Right renal cortex interstitium (tissue), 3 donors: ENCODE measurements at places on chromosomes 11 and 22. TPM values are rescaled to one million over a fixed set of nuclear protein-coding genes. Genes with fewer than 3 reads are reported as not detected.

- no peak for DNase-seq
Observed at GRCh38 chr11:61916737-61917333, 531 bp downstream of the RAB3IL1 start.

BANF1 gene
- polyA plus RNA-seq, result 263 TPM

DNA sequence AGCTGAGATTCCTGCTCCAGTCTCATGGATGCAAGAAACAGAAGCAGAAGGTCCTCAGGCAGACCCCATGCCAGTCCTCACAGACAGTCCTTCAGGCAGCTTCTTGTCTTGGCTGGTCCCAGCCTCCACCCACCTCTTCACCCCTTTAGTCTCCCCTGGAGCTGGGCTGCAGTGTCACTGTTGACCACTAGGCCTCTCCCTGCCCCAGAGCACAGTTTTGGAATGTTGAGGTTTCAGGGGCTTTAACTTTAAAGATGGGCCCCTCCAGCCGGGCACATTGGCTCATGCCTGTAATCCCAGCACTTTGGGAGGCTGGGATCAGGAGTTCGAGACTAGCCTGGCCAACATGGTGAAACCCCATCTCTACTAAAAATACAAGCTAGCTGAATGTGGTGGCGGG, 39.5 kb upstream of the GCAT start:
- no peak for DNase-seq

GRCh38 chr22:23824476-23825245, 14.1 kb downstream of the DERL3 start:
- DNase-seq, result no peak

ACAD8 gene
- 39.5 TPM for polyA plus RNA-seq

- no peak for DNase-seq
Observed at GRCh38 chr11:27487706-27488105, 15.1 kb upstream of the LGR4 start.

DNA sequence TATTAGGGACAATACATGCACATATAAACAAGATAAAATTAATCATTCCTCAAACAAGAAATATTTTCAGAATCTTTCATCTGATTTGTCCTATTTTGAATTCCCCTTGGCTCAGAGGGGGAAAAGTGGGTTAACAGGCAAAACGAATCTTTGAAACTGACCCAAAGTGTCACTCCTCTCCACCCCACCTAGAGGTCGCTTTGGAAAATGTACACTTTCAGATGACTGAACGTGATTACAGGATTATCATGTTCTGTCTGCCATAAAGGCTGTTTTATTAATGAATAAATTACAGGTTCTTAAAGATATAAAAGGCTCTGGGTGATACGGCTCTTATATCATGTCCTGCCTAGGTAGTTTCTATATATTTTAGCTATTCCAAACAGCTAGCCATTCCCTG, 1735.0 kb downstream of the LRRC4C start:
- no peak for DNase-seq

GRCh38 chr22:49683032-49683431, 144.6 kb downstream of the BRD1 start:
- no peak for DNase-seq

APOL1 gene
- polyA plus RNA-seq, result 12.3 TPM

GRCh38 chr22:29530716-29531115, 22.8 kb downstream of the THOC5 start:
- DNase-seq, result no peak

DERL3 gene
- 3.8 TPM for polyA plus RNA-seq

GRCh38 chr22:24989135-24989534, 36.6 kb downstream of the KIAA1671 start:
- no peak for DNase-seq

DNA sequence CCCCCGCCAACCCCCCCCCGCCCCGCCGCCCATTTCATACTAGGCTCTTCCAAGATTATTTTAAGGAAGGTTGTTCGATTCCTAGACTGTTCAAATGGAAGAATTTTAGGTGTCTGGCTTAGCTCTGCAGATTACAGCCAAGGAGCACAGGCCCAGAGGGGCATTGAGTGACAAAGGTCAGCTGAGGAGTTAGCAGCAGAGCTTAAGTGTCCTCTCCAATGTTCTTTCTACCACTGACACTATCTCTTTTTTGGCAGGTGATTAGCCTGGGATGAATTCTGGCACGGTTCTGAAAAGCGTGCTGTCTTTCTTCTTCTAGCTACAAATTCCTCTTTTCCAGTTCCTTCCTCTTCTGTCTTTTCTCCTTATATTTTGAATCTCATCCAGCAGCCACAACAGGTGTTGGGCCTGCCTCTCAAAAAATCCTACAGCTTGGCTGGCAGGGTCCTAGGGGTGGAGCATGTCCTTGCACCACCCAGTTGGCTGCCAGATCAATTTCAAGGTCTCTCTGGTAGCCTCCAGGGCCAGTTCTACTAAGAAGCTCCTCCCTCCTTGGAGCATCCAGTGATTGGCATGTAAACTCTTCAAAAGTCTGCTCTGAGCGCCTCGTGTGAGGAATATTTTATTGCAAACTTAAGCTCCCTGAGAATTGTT, 23.0 kb downstream of the KCNE3 start:
- DNase-seq, result no peak

AMBRA1 gene
- polyA plus RNA-seq, result 25.3 TPM

GRCh38 chr11:67732045-67732787, 57.8 kb upstream of the ALDH3B2 start:
- DNase-seq, result no peak

GRCh38 chr11:130315354-130315970, 745 bp upstream of the ZBTB44 start:
- no peak for DNase-seq

DNA sequence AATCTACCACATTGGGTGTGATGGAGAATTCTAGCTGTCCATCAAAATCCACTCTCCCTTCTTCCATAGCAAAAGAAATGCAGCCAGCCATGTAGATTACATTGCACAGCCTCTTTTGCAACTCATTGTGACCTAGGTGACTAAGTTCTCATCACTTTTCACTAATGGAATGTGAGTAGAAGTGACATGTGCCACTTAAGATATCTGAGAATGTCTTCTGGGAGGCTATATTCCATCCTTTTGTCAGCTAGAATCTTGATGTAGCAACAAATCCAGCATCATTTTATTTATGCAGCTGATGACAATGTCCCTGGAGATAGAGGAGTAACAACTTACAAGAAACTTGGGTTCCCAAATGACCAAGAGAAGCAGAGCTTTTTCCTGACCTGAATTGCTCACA, 61.5 kb upstream of the API5 start:
- DNase-seq, result no peak

TRIM22 gene
- 7.0 TPM for polyA plus RNA-seq

- DNase-seq, result no peak
Observed at GRCh38 chr22:49307870-49308269, 519.8 kb downstream of the BRD1 start.

DNA sequence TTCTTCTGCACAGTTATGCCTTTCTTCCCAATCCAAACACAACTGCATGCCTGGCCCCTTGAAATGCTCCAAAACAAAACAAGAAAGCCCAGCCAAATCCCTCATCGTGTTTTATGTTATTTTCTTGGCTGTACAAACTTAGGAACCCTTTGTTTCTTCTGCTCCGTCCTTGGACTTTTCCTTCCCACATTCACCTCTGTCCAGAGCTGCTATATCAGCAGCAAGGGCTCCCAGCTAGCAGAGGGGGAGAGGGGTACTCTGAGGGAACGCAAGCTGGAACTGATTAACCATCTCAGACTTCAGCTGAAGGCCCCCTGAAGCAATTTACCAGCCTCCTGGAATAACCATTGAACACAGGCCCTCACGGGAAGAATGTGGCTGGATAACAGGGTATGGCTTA, 214.7 kb downstream of the TENM4 start:
- DNase-seq, result no peak

GRCh38 chr22:45131749-45132148, 32.0 kb upstream of the NUP50 start:
- no peak for DNase-seq

GRCh38 chr22:44668886-44669521, 33.0 kb upstream of the PRR5 start:
- no peak for DNase-seq

GRCh38 chr11:90784241-90784814, 561.5 kb upstream of the CHORDC1 start:
- no peak for DNase-seq

HOATZ gene
- polyA plus RNA-seq, result 0.13 TPM

- no peak for DNase-seq
Observed at GRCh38 chr22:16608931-16609330, 16.3 kb upstream of the CCT8L2 start.

DNA sequence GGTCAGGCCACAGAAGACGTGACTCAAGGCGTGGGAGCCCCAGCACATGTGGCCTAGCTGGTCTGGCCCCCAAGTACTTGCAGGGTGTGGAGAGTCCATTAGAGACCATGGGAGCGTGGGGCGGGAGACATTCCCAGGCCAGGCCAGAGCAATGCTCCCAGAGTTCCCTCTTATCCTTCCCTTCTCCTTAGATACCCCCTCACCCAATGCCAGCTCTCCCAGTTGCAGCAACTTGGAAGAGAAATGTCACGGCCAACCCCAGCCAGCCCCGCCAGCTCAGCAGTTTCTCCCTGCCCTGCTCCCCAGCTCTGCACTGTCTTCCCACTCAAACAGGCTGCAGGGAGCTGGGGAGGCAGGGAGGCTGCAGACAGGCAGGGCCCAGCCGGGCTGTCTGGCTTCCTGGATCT, 65.4 kb upstream of the TSPAN18 start:
- DNase-seq, result no peak

DNA sequence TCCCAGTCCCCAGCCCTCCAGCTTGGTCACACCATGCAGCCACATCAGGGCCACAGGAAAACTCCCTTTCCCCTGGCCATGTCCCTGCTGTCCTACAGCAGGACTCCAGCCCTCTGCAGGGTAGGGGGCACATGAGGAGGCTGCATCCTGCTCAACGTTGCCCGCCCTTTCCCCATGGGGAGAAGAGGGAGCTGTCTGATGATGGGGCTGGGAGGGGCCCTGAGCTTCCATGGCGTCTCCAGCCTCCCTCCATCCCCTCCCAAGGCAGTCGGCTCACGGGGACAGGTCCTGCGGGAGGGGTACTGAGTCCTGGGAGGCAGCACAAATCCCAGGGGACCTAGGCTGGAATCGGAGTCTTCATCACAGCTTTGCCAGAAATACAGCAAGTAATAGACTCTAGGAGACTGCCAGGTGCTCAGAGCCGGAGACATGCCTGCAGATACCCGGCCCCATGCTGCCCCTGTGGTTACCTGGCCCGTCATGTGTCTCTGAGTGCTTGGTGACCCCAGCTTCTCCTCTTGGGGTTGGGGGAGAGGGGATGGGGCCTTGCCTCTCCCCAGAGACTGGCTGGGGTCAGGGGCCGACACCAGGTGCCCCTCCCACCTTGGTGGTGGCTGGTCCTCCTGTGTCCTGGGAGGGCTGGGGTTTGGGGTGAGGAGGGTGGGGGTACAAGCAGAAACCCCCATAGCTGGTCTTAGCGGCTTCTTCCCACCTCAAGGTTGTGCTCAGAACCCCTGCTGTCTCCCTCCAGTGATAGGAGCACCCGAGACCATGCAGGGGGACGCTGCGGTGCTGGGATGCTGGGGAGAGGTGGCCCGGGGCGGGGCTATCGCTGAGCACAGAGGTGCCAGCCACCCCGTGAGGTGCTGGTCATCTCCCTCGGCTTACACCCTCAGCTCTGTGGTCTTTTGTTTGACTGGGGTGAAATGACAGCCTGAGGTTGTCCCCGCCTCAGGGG, 2.3 kb downstream of the MRGPRE start:
- DNase-seq, result no peak

DNA sequence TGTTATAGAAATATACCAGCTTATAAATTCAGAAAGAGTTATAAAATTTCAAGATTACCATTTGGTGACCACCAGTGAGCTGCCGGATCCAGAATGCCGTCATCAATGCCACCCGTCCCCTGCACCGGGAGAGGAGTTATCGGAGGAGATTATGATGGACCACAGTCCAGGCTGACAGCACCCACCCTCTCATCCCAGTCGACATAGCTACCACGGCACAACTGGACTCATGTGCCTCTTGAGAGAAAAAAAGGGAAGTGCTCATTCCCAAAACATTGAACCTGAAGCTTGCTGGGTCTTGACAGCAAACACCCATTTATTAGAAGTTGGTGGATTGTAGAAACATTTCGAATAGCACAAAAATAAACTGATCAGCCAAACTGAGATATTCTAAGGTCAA, 1331.5 kb downstream of the TBC1D22A start:
- no peak for DNase-seq

DNA sequence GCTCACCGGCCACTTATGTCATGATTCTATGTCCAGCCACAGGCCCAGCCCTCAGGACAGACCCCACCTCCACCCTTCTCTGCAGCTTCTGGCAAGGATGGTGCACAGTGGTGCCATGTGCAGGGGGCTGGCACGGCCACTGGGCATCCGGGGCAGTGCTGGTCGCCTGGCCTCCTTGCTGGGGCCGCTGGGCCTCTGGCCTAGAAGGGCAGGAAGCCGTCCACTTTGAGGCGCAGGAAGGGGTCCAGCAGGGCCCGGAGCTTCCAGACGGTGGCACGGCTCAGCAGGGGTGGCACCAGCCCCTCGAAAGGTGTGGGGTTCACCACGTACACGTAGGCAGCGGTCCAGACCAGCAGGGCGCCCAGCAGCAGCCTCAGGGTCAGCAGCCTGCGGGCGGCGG, 2.4 kb downstream of the CCDC188 start:
- no peak for DNase-seq

DNA sequence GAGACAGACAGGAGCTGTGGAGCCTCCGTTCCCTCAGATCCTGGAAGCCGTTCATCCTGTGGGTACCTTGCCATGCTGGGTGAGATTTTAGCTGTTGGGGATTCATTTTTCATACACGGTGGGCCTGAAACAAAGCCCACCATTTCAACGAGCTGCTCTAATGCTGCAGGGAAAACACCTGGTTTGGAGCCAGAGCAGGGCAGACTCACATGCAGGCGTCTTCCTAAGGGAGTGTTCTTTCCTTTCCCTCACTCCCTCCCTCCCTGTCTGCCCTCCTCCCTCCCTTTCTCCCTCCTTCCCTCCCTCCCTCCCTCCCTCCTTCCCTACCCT, 52.5 kb downstream of the CD6 start:
- no peak for DNase-seq

GRCh38 chr11:83287631-83288030, 1.5 kb upstream of the CCDC90B start:
- DNase-seq, result no peak

DNA sequence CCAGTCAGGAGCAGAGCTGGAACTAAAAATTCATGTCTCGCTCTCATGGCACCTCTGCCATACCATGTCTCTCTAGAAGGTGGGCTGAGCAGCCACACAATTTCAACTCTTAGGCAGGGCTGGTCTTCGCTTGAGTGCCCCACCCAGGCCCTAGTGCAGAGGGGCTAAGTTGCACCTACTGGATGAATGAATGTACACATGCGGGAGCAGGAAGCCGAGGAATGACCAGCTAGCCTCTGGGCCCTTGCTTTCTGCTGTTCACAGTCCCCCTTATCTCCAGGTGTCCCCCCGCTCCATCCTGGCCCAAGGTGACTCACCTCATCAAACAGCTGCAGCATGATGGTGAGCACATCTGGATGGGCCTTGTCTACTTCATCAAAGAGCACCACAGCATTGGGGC, 57.5 kb upstream of the PHOX2A start:
- no peak for DNase-seq

- DNase-seq, result no peak
Observed at GRCh38 chr11:14320020-14320419, 39.0 kb downstream of the RRAS2 start.

SAA4 gene
- not detected for polyA plus RNA-seq
